ENCODE measurements at places on chromosomes 1 and 21.

DNA sequence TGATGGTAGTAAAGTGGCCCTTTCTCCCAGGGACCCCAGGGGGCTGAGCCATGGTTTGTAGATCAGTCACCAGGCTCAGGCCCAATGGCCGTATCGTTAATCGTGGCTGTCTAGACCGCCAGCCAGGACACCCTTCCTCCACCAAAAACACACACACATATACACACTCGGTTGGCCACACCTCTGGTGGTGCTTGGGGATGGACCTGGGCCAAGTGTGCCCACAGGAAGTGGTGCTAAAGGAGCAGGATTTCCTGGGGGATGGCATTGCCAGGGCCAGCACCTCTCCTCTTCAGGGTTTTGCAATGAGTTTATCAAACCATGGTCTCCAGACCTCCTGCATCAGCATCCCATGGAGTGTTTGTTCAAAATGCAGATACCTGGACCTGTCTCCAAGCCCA lies 36.2 kb downstream of the CITED4 start:
- DNase-seq: no peak

DNA sequence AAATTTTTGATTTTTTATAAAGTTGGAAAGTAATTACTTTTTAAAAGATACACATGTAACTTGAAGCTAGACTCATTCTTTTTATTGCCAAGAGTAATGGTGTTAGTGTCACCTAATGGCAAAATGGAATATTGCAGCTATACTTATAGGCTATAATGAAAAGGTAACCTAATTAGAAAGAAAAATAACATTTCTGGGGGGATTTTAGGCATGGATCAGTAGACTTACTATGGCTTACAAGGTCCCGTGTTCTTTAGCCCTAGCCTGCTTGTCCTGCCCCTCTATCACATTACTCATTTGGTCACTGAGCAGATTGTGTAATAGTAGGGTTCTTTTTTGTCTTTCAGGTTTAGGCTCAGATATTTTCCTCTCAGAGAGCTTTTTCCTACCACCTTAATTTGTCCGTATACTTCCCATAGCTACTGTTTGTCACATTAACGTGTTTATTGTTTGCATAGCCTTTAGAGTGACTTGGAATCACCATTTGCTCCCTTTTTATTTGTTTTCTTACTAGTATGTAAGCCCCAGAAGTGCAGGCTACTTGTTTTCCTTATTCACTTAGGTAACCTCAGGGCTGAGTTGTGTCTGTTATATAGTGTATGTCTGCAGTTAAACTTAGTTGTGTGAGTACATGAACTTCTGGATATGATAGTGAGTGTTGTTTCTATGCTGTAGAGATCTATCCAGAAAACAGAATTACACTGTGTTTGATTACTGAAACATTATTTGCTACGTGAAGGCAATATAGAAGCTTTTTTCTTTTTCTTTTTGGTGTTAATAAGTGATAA lies 58.7 kb downstream of the RABGAP1L start:
- no peak for DNase-seq

DNA sequence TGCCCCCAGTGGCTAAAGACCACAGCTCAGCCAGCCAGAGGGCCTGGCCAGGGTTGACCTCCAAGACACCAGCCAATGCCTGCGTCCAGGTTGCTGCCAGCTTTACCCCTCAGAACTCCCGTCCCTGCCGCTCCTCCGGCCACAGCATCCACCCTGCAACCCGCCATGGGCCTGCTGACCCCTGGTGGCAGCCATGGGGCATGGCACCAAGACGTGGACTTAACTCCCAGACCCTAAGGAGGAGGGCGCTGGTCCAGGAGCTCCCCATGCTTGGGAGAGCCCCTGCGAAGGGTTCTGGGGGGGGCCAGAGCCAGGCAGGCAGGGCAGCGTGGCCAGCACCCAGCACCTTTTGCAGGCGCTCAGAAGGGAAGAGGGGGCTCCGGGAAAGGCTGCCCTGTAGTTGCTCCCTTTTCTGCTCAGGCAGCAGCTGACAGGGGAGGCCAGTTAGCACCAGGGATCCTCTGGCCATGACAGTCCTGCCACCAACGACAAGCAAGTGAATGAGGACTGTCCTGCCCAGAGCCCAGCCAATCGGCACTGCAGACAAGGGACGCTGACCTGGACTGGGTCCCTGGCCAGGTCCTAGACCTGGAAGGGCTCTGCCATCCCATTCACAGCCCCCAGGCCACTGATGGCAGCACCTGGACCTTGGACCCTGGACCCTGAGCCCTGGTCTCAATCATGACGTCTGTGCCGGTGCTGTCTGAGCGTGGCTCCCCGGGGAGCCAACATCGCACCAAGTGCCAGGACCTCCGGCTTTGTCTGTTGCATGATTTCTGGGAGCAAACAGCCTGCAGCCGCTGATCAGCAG lies 246.2 kb downstream of the NPHP4 start:
- DNase-seq: no peak

DNA sequence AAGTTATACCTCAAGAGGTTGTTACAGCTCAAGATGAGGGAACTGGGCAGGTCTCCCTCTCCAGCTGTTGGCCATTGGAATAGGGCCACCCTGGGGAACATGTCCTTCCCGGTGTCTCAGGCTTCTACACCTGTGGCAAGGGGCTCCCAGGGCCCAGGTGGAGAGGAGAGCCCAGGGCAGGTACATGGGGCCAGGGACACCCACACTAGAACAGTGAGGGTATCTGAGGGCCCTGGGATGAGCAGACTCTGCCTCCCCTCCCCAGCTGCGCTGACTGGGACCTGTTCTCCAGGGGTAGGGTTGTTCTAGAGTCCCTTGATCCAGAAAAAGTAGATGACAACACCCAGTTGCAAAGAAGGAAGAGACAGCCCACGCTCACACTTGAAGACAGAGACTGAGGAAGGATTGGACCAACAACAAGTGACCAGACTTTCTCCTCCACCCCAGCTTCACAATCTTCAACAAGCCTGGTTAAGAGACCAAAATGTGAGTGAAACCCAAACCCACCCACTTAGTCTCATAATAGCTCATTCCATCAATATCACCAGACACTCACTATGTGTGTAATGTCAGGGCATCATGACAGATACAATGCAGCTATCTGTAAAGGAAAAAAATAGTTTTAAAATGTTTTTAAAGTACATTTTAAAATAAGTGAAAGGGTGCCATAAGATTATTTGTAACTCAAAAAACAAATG lies 439.3 kb downstream of the NPHP4 start:
- no peak for DNase-seq

DNA sequence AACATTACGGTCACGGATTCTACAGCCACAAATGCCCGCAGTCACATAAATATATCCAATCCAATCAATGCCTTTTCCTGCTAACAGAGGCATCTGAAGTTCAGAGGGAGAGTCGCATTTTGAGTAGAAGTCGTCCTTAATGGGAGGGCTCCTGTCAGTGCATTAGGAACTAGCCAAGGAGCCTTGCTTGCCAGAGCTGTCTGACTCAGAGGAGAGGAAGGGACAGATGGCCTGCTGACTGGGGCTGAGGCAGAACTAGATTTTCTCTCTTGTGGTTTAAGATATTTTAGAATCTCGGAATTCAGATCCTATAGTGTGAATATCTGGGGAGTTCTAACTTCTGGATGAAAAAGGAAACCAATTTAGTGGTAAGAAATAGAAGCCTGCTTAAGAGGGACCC lies 10.6 kb downstream of the XKR8 start:
- no peak for DNase-seq

DNA sequence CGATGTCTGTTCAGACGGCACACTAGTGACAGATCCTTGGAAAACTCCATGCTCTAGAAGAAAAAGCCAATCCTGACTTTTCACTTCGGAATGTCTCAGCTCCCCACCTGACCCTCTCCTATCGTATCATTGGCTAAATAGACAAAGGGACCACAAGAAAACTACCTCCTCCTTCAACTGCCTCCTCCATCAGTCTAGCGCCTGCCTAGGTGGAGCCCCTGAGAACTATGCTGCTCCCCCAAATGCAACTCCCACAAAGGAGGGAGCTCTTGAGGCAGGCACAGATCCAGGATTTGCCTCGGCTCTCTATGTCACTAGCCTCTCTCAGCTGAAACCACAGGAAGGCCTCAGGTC lies 148.4 kb downstream of the TOMM20 start:
- no peak for DNase-seq

GRCh38 chr1:119114786-119115185 lies 25.7 kb downstream of the WARS2 start:
- no peak for DNase-seq
